Left colon (tissue), 2 donors: ENCODE measurements at places on chromosomes 5 and 9. TPM values are rescaled to one million over a fixed set of nuclear protein-coding genes. Genes with fewer than 3 reads are reported as not detected.
A peak's percentile ranks its signal among the peaks of the same experiment; 100 is the strongest.

The CDKN2A gene
- 1.8 TPM for total RNA-seq

The ACTBL2 gene
- total RNA-seq: not detected

The PTPRD gene
- total RNA-seq: 95.1 TPM

DNA sequence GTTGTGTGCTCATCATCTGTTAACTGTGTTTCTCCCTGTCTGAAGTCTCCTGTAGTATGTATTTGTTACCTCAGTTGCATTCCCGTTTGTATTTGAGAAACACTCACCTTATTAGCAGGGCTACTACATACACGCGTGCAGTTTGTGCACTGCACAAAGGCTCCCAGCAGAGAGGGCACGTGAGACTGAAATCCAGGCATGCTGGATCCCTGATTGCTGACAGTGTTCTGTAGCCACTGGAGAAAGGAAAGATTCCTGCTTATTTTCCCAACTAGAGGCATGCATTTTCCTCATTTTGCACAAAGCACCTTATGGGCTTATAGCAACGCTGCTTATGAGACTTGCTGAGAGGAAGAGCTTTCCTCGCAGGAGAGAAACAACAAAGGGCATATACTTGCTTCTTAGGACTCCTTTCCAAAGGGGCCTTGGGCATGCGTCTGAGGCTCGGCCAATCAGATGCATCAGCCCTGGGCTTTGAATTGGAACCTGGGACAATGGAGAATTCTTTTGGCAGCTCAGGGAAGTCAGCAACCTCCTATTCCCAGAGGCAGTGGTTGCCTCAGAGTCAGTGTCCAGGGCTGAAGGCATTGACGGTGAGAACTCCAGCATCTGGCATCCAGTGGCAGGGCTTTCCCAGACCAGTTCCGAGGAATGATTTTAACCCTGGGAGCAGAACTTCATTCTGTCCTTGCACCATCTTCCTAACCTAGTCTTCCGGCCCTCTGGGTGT lies 9.9 kb upstream of the MEGF10 start:
- DNase-seq: no peak

DNA sequence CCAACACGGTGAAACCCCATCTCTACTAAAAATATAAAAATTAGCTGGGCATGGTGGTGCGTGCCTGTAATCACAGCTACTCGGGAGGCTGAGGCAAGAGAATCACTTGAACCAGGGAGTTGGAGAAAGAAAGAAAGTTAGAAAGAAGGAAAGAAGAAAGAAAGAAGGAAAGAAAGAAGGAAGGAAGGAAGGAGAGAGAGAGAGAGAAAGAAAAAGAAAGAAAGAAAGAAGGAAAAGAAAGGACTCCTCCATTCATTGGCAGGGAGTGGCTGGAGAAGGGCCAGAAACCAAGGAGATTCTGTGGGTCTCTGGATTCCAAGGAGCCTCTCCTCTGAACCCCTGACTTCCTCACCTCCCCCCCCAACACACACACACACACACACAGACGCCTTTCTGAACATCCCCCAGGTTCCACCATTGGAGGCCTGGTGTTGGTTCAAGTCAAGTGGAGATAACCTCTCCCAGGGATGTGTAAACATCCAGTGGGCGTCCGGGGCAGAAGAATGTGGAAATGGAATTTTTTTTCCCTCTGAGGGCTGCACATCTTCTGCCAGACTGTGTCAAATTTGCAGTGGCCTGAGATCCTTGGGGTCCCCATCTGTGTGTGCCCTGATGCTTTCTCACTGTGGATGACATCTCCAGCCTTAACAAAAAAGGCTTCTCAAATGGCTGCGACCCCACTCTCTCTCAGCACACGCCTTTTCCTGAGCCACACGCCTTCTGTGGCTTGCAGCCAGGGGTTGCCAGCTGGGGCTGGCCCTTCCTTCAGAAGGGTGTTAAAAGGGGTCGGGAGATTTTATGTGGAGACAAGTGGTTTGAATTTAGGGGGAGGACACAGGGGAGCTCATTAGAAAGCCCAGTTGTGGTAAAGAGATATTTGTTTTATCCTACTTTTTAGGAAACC lies 109.3 kb upstream of the HAND1 start:
- DNase-seq: no peak

DNA sequence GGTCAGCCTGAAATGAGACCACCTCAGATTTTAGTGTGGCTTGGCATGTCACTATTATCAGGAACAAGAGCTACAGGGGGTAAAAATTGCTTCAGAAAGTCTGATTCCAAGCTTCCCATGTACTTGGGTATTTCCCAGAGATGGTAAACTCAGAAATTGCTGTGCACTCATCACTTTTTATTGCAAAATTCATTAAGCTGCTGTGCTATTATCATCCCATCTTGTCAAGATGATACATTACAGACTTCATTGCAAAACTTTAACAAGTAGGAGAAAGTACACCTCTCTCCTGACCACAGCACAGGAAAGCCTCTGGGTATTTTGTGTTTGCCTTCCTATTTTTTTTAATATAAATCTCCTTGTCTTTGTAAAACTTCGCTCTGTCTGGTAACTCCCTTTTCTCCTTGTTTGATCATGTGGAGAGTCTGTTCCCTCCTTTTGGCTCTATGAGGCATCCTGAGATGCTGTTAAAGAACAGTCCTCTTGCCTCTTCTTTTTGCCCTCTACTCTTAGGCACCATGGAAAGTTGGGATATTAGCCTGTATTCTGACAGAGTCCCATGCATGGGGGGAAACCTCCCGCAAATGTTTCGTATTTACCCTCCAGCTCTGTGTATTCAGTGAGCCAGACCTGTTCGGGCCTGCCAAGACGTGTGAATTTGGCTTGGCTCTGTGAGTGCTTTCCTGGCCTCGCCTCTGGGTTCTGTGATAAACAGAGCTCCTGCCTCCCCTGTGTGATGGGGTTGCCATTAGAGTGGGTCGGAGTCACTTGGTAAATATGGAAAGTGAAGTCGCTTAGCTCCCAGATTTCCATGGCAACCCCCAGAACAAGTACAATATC lies 260.7 kb downstream of the NR3C1 start:
- DNase-seq: no peak

GRCh38 chr9:13677801-13678200 lies 398.3 kb upstream of the MPDZ start:
- no peak for DNase-seq

GRCh38 chr9:98484162-98484561 lies 224.6 kb downstream of the GABBR2 start:
- DNase-seq: no peak

- DNase-seq: peak; percentile 57
These were observed 10.6 kb upstream of the MARCHF3 start for GRCh38 chr5:127040796-127041520.

DNA sequence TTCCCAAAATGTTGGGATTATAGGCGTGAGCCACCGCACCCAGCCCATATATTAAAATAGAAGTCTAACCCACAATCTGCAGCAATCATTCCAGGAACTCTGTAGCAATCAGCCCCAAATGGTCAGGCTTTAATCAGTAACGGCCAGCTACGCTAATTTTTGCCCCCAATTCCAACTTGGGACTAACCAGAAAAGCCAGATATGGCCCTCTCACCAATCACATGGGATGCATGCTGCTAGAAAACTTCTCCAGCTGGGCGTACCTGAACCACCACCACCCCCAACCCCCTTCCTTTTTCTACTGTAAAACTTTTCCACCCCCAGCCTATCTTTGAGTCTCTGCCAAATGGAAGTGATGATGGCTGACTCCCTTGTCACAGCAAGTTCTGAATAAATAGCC lies 4.1 kb downstream of the SUSD1 start:
- no peak for DNase-seq

DNA sequence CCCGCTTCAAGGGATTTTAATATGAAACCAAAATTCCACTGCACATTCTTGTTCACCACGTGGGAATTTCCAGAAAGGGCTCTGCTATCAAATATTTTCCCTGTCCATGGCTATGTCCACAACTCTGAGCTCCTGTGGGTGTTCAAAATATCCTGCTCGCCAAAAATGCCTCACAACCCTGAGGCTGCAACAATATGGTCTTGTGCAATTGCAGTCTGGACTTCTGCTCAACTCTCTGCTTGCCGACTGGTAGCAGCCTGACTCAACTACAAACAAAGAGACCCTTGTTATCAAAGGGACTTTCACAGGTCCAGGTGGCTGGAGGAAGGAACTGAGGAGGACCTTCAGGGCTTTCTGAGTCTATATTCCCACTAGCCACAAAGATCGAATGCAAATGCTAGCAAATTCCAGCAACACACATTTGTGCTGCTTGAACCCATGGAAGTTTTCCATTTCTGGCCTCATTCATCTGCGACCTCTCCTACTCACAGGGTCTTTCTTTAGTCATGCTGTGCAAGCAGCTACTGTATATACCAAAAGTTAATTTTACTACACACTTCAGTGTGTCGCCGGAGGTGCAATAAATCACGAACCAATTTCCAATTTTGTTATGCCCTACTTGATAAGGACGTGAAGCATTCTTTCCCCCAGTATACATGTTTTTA lies 169.2 kb upstream of the SLC30A5 start:
- no peak for DNase-seq

- no peak for DNase-seq
These were observed 19.6 kb downstream of the ADAMTSL1 start for GRCh38 chr9:18493451-18493993.
